ENCODE measurements at places on chromosomes 2 and 18.
A peak's percentile ranks its signal among the peaks of the same experiment; 100 is the strongest.

DNA sequence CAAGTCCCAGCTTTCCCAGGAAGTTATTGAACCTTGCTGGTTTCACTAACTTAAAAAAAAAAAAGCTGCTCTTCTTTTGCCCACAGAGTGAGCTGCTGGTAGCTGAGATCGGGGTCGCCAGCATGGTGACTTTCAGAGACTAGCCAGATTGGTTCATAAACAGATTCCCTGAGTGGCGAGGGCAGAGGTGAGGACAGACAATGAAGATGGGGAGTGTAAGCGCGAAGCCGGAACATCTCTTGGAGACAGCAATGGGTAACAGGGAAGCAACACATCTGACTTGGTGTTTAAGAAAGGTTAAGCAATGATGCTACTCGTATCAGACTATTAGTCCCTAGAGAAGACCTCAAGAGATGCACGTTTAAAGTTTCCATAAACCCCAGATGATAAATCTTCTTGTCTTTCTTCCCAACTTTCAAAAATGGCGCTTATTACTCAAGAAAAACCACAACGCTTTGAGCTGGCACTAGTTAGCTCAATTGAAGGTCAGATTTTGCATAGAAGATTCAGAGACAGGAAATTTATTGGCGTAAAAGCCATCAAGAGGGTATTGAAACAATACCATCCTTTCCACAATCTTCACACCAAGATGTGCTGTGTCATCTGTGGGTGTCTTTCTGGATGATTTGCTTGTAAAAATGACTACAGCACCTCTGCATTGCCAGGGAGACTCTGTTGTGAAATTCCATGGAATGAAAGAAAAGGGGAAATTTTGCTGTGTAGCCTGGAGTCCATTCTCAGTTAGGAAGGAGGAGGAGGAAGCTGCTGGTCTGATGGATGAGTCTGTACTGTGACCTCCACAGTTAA lies 193.1 kb upstream of the CXCR4 start:
- no peak for DNase-seq

DNA sequence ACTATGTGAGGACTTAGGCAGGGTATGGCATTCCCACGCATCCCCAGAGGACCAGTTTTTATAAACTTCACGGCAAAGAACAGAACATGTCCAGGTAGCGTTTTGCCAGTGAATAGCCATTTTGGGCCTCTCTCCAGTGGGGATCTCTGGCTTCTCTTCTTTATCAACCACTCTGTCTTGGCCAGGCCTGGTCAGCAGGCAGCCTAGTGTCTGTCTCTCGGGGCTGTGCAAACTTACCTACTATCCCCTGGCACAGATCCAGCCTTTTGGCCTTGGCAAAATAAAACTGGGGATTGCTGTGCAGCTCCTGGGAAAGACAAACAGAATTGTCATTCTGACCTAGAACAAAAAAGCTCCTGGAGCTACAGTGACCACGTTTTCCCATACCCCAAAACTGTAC lies 14.5 kb downstream of the CAPN14 start:
- no peak for DNase-seq

GRCh38 chr2:41989501-41990180 lies 58.2 kb upstream of the PKDCC start:
- no peak for DNase-seq

GRCh38 chr2:226669905-226670304 lies 129.7 kb downstream of the IRS1 start:
- no peak for DNase-seq

- peak; percentile 23 for DNase-seq
Observed at GRCh38 chr2:68292108-68292710, 27.5 kb downstream of the CNRIP1 start.

GRCh38 chr2:189437926-189438325 lies 3.3 kb upstream of the WDR75 start:
- DNase-seq: no peak

GRCh38 chr18:22846088-22846683 lies 86.9 kb upstream of the RBBP8 start:
- no peak for DNase-seq

GRCh38 chr2:33272001-33272400 lies 204.4 kb upstream of the RASGRP3 start:
- DNase-seq: no peak

- no peak for DNase-seq
Observed at GRCh38 chr2:229520691-229521096, 193.7 kb downstream of the DNER start.

GRCh38 chr2:134138115-134138514 lies 115.8 kb upstream of the MGAT5 start:
- no peak for DNase-seq

DNA sequence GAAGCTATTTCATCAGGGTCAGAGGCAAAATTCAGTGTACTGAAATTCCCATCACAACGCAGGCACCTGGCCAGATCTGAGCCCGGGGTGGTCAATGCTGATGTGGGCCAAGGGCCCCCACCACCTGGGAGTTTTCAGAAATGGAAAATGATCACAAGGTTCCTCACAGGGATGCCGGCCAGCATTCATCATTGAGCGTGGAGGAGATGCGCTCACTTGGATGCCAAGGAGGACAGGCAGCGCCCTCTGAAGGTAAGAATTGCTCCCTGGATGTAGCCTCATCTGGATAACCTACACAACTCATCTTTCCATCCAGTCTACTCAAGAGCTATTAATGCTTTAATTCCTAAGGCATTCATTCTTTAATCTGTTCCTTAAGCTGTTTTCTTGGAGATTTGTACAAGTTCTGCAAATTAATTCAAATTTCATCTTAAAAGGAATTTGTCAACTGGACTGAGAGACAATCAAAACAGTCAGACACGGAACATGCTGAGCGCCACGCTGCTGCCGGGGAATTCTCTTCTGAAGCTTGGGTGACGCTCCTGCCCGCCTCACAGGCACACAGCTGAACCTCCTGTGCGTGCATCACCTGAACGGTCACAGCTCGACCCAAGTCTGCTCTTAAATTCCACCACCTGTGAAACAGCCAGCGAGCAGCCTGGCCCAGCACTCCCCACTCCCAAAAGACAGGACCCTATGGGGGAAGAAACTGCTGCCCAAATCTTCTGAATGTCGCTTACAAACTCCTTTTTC lies 206.7 kb downstream of the HDAC4 start:
- DNase-seq: peak; percentile 3

GRCh38 chr2:19894134-19894792 lies 7.5 kb downstream of the TTC32 start:
- no peak for DNase-seq

GRCh38 chr2:234690569-234691213 lies 193.8 kb upstream of the ARL4C start:
- no peak for DNase-seq

- DNase-seq: no peak
Observed at GRCh38 chr2:131015764-131016163, 77.5 kb downstream of the FAM168B start.

DNA sequence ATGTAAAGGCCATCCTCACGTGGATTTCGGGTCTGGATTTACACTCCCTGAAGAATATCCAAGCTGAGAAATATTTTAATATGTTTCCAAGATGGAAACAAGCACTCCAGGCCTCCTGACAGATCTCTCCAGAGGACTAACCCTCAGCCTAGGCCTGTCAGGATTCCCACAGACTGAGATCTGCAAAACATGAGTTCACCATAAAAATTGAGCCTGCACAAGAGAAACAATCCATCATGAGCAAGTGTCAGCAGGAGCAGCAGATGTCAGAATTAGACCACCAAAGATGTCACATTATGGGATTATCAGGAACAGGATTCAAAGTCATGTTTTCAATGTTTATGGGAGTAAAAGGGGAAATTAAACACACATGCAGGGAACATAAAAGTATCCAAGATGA lies 191.3 kb downstream of the TFCP2L1 start:
- no peak for DNase-seq

GRCh38 chr2:60634438-60634837 lies 81.0 kb upstream of the BCL11A start:
- no peak for DNase-seq

GRCh38 chr2:64414736-64415435 lies 39.1 kb upstream of the LGALSL start:
- no peak for DNase-seq

All from CD4-positive, alpha-beta T cell treated with Interleukin-4 for 1 hour (primary cell).